ENCODE measurements at places on chromosomes 5 and 9.

DNA sequence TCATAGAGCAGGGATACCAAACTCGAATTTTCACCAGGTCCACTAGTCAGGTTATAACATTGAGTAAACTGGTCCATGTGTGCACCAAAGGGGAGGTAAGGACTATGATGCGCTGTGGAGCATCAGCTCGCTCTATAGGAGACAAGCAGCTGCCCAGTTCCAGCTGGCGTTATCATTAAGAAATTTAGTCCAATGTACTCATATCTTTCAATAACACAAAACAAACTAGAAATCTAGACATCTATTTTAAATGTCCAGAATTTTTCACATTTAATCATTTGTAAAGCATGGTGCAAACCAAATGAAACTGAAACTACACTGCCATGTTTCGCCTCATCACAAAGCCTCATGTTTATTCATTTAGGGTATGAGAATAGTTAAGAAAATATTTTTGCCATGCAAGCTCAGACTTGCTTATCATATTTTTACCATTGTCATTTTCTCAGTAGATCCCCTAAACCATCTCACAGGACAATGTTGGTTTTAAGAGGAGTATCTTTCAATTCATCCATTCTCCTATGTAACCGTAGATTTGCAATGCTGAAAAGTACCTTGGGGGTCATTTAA is 50.9 kb downstream of the ZNF474 start:
- no peak for DNase-seq

- DNase-seq = no peak
Measured at GRCh38 chr5:140338908-140339307, 7.5 kb downstream of the HBEGF start.

DNA sequence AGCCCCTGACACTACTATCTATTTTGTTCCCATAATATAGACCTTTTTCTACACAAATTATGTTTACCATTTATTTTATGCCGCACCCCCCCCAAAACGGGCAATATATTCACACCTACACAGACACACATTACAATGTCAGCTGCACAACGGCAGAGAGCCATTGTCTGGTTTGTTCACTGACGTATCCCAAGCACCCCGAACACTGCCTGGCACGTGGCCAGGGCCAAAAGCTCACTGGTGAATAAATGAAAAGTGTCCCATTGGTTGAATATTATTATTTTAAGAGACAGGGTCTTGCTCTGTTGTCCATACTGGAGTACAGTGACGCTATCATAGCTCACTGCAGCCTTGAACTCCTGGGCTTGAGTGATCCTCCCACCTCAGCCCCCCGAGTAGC is 150.5 kb downstream of the GNAQ start:
- DNase-seq = no peak

GRCh38 chr9:123251741-123252140 is 16.6 kb downstream of the STRBP start:
- no peak for DNase-seq

GRCh38 chr5:54835647-54836046 is 149.7 kb downstream of the ESM1 start:
- DNase-seq = no peak

GRCh38 chr5:59001154-59001553 is 418.3 kb downstream of the RAB3C start:
- DNase-seq = no peak

Data from cortex of kidney (tissue), 1 donor.